Activated CD4-positive, alpha-beta T cell treated with anti-CD3 and anti-CD28 coated beads for 1 hour (primary cell): ENCODE measurements at places on chromosomes 13 and 19.
A peak's percentile ranks its signal among the peaks of the same experiment; 100 is the strongest.

DNA sequence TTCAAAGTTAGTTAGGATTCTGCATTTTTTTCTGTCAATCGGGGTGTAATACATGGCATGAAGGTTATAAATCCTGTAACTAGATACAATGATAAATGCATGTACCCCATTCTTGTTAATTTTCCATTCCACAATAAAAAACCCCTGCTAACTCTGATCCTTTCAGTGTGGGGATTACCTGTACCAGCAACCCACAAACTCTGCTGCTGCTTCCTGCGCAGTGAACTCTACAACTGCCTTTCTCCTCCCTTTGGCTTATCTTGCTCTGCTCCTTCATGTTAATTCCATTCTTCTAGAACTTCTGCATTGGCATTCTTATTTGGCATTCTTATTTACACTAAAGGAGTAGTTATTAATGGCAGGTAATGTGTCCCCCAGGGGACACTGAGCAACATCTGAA, 273.1 kb downstream of the KLF12 start:
- DNase-seq = no peak

DNA sequence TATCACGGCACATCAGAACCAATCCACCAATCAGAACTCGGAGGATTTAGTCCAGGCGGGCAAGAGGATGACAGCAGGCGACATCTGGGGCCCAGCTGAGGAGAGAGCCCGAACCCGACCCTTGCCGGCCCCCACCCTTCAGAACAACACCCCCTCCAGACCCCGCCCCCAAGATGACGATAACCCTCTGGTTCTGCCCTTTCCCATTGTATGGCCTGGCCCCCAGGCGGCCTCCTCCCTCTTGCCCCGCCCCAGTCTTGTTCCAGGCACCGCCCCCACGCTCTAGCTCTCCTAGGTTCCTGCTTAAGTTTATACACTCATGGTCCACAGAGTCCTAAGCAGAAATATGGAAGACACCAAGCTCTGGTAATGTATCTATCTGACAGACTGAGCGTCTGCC, 2.8 kb upstream of the ZNF83 start:
- DNase-seq = no peak

DNA sequence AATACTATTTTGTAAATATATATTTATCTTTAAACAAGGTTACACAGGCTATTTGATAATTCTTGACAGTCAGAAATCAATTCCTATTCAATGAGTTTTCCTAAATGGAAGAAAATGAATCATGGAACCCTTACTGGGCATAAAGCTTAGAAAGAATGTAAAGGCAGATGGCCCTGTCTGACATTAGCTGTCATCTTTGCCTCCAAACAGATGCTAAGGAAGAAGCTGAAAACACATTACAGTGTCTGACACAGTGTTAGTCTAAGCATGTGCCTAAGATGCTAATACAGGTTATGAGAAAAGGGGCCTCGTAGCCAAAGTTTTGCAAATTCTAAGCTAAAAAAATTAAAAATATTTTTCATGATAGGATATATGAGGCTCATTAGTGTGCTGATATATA, 112.8 kb downstream of the ITGBL1 start:
- DNase-seq = no peak

DNA sequence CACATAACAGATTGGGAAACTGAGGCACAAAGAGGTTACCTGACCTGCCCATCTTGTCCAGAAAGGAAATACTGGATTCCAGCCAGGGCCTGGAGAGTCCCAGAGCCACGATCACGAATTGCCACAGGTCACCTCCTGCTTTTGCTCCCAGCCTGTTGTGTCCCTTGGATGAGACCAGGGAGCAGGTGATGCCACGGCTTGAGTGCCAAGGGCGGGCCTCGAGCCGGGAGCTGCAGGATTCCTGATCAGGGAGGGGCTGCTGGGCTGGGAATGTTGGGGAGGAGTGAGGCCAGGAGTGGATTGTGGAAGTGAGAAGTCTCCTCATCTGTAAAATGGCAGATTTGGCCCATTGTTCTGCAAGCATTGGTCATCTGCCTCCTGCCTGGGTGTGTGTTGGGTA, 29.4 kb downstream of the DNM2 start:
- no peak for DNase-seq

DNA sequence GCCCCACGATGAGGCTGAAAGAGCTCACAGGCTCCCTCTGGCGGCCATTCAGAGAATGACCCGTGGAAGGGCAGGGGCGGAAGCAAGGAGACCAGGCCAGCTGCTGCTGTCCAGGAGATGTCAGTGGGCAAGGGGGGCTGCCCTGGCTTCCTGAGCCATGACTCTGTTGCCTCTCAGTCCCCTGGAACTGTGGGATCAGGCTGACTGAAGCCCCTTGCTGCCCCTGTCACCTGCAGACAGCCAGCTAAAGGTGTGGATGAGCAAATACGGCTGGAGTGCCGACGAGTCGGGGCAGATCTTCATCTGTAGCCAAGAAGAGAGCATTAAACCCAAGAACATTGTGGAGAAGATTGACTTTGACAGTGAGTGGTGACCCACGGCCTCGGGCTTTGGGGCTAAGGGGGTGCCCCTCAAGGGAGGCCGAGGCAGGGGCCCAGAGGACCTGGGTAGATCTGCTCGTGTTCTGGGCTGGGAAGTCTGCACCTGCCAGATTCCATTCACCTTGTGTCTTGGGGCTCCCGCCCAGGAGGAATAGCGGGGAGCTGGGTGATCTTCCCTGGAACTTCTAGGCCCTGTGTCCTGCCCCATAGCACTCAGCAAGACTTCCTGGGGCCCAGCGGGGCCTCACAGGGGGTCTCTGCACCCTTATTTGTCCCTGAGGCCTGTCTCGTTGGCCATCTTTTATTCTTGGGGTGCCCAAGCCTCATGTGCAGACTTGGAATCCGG, 12.5 kb upstream of the ACTN4 start:
- peak; percentile 56 for DNase-seq

GRCh38 chr13:22506096-22506691, 674.6 kb upstream of the SGCG start:
- DNase-seq = no peak
